Activated CD8-positive, alpha-beta T cell treated with anti-CD3 and anti-CD28 coated beads, Interleukin-2, amount 10 ng/mL, durations not matched to agents 7 days and 5 days (primary cell): ENCODE measurements at places on chromosomes 1 and 21. TPM values are rescaled to one million over a fixed set of nuclear protein-coding genes. Genes with fewer than 3 reads are reported as not detected.

DNA sequence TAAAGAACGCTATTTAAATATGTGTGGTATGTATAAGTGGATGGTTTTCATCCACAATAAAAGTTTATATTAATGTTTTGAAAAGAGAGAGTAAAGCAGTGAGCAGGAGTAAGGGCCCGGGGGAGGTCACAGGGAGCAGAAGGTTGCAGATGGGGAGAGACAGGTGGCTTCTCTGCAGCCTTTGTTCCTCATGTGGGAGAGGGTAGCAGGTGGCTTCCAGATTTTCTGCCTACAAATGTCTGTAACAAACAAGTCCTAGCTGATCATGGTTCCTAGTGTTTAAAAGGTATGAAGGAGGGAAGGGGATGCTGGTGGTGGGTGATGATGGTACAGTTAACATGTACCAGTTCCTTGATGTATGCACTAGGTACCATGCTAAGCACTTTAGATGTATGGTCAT, 18.8 kb downstream of the QSOX1 start:
- DNase-seq = no peak

GRCh38 chr1:163172596-163172995, 30.1 kb downstream of the RGS5 start:
- DNase-seq = no peak

The GNAT2 gene
- total RNA-seq = not detected

The CRNN gene
- total RNA-seq = not detected

DNA sequence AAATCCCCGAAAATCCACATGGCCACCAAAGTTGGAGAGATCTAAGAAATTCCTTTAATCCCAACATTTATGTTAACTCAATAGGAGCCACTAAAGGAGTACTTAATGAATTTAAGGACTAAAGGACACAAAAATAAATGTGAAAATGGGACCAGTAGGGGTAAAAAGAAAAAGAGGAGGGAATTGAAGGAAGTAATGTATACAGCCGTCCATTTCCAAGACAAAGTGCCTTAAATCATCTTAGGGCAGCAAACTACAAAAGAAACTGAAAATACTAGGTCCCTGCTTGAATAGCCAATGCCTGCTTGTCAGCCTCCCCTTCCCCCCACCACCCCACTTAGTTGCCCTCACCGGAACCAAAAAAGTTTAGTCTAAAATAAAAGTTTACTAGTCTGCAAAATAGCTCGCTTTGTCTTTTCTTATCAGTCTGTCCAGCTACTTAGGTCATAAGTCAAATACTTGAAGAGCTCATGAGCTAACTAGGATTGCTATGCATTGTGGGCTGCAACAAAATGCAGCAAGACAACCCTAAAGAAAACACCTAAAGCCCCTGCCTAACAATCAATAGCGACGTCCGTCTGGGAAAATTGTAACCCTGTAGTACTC, 66.3 kb upstream of the TLR5 start:
- DNase-seq = no peak

DNA sequence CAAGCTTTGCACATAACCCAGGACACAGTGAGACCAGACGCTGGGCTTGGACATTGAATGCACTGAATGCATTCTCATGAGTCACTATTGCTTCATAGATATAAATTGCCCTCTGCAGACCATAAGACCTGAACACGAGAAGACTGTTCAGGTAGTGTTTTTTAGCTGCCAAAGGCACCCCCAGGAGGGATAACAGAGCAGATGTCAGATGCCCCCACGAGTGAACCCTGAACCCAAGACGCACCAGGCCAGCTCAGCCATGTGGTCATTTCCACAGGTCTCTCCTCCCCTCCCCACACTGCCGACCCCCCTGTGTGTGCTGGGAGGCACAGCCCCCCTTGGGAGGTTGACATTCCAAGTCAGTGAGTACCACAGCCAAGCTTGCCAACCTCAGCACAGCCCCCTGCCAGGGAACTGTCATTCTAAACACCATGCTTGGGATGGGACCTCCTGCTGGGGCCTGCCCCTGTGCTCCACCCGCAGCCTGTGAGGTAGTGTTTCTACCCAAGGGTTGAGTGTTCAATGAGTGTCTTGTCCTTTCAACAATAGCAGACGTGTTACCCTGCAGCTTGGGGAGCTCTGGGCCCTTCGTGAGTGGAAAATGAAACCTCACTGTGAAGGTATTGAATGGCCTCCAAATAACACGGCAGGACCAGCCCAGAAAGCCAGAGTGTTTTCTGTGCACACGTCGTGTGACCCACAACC, 68.2 kb downstream of the PSMG1 start:
- DNase-seq = no peak

DNA sequence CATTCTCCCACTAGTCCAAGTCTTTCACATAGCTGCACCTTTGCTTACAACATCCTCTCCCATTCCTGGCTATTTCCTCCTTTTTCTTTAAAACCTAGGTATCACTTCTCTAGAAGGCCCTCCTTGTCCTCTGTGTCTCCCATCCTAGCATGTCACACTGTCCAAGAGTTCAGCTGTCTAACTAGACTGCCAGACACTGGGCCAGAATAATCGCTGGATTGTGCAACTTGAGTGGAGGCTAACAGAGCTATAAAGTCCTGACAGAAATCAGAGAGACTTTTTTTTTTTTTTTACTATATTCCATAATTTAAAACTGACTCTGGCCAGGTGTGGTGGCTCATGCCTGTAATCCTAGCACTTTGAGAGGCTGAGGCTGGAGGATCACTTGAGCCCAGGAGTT, 4.2 kb upstream of the ANGPTL7 start:
- DNase-seq = no peak

The CLCA2 gene
- not detected for total RNA-seq

DNA sequence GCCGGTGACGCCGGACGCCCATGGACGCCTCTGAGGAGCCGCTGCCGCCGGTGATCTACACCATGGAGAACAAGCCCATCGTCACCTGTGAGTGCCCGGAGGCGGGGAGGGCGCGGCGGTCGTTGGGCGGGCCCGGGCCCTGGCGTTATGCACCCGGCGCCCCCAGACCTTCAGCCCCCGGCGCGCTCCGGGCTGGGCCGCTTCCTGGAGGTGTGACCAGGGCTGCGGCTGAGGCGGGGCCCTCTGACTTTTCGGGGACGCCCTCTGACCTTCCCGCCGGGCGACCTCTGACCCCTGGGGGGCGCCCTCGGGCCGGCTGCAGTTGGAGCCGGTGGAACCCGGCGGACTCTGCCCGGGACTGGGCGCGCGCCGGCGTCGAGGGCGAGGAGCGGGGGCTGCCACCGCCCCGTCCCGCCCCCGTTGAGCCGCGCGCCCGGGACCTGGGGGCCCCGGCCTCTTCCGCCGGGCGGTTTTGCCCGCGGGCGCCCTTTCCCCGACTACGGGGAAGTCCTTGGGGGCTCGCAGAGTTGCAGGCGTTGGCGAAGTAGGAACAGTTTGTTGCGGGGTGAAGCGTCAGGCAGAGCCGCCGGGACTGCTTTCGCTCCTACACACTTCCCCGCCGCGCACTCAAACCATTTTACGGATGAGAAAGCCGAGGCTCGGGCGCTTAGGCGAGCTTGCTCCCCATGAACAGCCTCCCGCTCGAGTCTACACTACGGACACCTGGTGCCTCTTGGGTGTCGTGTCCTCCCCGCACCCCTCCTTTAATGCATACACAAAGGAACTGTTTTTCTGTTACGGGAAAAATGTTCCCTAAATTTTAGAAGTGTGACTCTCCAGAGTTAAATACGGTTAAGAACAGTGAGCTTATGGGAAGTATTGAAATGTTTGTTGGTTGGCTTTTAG, 618 bp downstream of the TRAPPC10 start:
- DNase-seq = peak; percentile 91

The IPO9 gene
- 58.1 TPM for total RNA-seq

The HTR6 gene
- not detected for total RNA-seq

- peak; percentile 28 for DNase-seq
These were observed 771 bp downstream of the ABCD3 start for GRCh38 chr1:94418664-94419655.

DNA sequence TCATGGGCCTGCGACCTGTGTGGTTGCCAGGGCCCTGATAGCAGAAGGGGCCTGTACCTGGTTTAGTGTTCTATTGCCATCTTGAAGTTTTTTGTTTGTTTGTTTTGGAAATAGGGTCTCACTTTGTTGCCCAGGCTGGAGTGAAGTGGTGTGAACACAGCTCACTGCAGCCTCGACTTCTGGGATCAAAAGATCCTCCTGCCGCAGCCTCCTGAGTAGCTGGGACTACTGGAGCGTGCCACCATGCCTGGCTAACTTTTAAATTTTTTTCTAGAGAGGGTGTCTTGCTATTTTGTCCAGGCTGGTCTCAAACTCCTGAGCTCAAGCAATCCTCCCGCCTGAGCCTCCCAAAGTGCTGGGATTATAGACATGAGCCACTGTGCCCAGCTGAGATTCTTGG, 72.9 kb downstream of the UBE2T start:
- no peak for DNase-seq

The PDZK1 gene
- total RNA-seq = 0.78 TPM

DNA sequence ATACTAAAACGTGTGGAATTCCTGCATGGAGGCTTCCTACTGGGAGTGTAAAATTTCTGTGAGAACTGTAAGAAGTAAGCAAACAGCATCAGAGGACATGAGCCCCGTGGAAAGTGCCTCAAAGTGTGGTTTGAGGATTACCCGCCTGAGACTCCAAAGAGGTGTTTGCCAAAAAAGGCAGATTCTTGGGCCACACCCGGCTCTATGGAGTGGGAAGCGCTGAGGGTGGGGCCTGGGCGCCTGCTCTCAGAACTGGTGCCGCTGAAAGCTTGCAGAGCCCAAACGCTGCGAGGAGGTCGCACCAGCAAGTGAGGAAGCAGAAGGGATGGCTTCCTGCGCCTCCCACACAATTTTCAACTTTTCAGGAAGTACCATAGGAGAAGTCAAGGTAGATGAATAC, 43.0 kb upstream of the PSEN2 start:
- DNase-seq = no peak

The OR6F1 gene
- not detected for total RNA-seq

GRCh38 chr1:196034080-196034706, 574.0 kb downstream of the KCNT2 start:
- no peak for DNase-seq

The FCER1G gene
- 12.0 TPM for total RNA-seq

GRCh38 chr1:200731654-200732332, 6.9 kb upstream of the CAMSAP2 start:
- no peak for DNase-seq

GRCh38 chr1:31957701-31958674, 19.8 kb upstream of the PTP4A2 start:
- peak; percentile 59 for DNase-seq

The DISP1 gene
- 2.0 TPM for total RNA-seq

The CAMK1G gene
- total RNA-seq = not detected

The PLEKHG5 gene
- total RNA-seq = 2.2 TPM

DNA sequence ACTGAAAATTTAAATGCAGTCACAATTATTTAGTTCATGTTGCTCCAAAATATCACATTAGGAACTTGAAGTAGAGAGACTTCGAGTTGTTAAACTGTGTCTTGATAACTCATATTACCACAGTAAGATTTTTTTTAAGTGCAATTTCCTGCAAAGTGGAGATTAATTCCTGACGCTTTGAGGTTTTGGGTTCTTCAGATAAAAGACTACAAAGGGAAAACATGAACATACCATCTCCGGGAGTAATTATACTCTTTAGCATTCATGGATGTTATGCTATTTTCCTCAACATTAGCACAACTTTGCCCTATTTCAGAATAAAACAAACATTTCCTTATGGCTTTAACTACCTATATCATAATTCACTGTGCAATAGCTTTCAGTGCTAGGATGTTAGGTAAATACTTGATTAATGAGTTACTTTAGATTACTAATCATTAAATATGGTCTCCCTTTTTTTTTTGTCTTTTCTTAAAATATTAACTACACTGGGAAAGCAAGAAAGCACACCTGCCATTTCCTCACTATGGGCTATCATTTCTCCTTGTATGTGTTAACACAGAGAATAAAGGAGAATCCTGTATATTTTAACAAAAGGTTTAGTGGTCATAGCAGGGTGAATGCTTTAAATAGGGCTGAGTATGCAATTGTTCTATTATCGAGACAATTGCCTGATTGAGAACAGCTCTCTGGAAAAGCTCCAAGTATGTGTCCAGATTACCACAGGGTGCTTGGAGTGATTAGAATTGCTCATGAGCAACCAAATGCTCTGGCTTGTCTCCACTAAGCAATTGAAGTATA, 252.5 kb upstream of the C1orf105 start:
- DNase-seq = no peak
